ENCODE measurements at places on chromosomes 6 and 20.

DNA sequence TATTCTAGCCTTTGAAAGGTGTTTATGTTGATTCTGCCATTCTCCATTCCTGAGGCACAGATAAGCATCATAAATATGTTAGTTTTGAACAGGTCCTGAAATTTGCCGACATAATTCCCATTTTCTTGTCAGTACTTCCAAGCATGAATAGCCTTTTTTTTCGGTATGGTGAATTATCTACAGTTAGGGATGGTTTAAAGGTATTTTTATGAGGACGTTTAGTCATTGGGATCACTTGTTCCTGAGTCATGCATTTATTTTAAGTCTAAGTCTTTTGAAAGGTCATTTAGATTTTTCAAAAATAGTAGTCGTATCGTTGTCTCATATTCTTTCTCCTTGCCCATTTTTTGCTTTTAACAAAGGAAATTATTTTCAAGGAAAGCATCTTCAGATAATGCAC lies 98.7 kb downstream of the PHACTR3 start:
- no peak for DNase-seq

DNA sequence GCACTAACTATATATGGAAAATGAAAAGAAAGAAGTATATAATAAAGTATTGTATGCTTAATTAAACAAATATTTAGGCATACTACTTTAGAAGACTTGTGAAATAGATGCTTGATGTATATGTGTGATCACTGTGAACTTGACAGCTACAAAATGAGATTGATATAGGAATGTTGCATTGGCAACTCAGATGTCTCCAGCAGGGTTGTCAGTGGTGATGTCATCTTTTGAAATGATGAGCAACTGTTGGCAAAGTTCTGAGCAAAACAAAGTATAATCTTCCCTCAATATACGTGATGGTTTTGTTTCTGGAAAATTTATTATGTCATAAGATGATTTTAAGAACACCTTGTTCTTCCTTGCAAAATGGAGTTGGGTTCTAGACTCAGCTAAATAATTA lies 133.8 kb downstream of the ARID1B start:
- no peak for DNase-seq

- DNase-seq = no peak
Observed at GRCh38 chr6:5025911-5026819, 22.3 kb upstream of the RPP40 start.

- DNase-seq = no peak
Observed at GRCh38 chr6:147508866-147509608, 547 bp downstream of the SAMD5 start.

- no peak for DNase-seq
Observed at GRCh38 chr20:48012401-48012974, 227.2 kb upstream of the SULF2 start.

DNA sequence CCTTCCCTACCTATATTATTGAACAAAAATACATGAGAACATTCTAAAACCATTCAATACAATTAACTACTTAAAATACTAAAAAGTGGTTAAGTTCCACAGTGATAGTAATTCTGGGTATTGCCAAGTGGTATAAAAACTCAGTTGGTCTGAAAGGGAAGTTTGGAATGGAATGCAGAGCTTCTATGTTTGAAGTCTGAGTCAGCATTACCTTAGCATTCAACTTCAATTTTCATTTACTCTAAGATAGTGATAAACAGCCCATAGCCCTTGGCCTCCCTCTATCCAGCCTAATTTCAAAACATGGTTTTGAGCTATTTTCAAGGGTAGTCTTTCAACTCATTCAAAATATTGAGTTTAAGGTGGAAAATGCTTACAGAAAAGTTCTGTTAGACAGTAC lies 140.4 kb upstream of the ASCC3 start:
- DNase-seq = no peak

DNA sequence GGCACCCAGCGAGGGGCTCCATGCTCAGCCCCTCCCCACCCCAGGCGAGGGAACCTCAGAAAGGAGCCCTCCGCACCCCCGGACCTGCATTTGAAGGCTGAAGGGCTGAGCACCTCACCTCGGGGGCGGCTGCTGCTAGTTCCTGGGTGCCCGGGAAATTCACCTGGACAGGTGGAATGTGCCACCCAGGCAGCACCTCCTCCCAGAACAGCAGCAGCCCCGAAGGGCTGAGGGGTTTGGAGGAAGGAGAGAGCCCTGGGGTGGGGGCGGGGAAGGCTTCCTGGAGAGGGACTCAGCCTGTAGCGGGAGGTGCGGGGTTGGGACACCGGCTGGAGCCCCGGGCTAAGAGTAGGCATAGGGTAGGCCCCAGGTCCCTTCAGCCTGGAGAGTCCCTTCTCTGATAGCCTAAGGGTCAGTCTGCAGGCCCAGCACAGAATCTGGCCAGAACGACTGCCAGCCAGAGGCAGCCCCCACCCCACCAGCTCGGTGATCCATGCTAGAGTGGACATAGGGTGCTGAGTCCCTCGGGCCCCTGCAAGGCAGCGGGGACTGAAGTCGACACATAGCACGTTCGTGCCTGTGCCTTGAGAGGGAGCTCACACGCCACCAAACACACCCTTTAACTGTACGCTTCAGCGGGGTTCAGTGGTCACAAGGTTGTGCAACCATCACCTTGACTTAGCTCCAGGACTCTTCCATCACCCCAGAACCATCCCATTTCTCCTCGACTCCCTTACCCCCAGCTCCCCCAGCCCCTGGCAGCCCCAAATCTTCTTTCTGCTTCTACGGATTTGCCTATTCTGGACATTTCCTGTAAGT lies 180.9 kb downstream of the TAF4 start:
- DNase-seq = no peak

- no peak for DNase-seq
Observed at GRCh38 chr20:46774236-46774635, 64.8 kb downstream of the SLC2A10 start.

Data from CD4-positive, alpha-beta T cell treated with Interleukin-6 for 4 hours (primary cell).